Posterior vena cava (tissue), 2 donors: ENCODE measurements at places on chromosomes 3 and 15. TPM values are rescaled to one million over a fixed set of nuclear protein-coding genes. Genes with fewer than 3 reads are reported as not detected.

GRCh38 chr3:133475245-133476010, 75.6 kb downstream of the BFSP2 start:
- no peak for DNase-seq

DNA sequence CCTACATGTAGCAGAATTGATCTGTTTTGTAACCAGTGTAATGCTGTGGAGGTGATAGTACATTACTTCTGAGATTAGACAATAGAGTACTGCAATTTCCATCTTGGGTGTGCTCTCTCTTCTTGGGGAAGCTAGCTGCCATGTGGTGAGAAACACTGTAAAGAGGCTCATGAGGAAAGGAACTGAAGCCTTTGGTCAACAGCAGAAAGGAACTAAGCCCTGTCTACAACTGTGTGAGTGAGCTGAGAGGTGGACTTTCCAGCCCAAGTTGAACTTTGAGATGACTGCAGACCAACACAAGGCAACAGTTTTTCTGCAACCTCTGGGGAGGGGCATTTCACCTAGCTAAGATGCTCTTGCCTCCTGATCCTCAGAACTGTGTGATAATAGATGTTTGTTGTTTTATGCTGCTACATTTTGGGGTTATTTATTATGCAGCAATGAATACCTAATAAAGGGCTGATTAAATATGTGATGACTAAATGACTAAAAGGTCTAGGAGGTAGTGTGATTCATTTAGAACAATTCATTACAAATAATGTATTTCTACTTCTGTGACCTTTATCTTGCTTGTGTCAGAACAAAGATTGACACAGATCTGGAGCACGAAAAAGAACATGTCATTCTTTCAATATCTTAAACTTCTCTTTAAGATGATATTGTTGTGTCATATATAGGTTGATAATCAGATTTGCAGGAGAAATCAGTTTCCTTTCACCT, 121.6 kb upstream of the THRB start:
- DNase-seq: no peak

DNA sequence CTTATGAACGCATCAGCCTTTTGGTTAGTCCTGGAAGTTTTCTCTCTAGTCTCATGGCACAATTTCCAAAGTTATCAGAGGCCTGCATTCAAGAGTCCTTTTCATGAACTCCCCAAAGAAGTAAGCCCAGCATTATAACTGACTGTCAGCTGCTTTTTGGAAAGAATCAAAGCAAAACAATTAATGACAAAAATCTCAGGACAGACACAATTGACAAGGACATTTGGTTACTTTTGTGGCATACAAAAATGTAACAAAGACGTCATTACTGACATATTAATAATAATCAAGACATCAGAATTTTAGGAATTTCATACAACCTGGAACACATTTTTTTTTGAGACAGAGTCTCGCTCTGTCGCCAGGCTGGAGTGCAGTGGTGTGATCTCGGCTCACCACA, 21.2 kb downstream of the KATNBL1 start:
- DNase-seq: no peak

GRCh38 chr3:63818282-63819150, 583 bp upstream of the C3orf49 start:
- DNase-seq: no peak

DNA sequence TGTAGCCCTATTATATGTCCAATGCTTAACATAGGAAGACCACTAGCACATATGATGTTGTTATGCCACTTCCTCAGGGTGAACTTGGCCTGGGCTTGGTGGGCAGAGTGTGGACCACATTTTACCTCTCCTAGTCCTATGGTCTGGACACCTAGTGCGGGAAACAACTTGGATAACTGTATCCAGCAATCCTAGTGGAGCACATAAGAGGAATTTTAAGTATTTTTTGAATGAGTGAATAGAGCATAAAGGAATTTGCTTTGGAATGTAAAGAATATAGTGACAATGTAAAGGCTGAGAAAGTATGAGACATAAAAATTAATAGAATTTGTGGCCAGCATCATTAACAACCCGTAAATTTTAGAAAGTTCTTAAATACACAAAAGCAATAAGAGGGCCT, 528.9 kb downstream of the IGSF11 start:
- DNase-seq: no peak

- DNase-seq: no peak
Measured at GRCh38 chr3:87796843-87797185, 262.0 kb downstream of the CGGBP1 start.

DNA sequence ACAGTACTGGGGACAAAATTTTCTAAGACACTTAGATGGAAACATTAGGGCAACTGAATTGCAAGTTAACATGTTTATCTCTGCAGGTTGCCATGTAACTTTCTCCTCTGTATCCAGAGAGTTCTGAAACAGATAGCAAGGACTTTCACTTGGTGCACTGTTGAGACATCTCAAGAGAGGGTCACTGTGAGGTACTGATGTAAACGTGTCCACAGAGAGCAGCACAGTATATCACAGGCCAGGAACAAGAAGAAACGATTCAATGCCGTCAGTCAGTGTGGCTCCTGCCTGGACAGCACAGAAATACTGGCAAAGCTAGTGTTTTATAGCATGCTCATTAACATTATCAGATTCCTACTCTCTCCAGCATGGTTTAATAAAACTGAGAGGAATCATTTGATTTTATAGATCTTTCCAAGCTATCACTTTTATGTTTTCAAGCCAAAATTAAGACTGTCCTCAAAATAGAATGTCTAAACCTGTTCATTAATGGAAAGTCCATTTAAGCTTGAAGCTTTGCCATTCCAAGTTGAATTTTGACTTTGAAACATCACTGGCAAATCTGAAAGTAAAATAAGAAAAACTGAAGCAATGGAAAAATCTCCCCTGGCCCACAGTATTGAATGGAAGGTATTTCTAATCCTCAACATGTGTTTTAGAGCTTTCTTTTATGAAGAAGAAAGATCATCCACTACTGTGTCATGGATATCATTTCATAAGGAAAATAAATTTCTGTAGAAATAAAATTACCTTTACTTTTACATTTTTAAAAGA, 102.7 kb downstream of the IMPG2 start:
- DNase-seq: no peak

DNA sequence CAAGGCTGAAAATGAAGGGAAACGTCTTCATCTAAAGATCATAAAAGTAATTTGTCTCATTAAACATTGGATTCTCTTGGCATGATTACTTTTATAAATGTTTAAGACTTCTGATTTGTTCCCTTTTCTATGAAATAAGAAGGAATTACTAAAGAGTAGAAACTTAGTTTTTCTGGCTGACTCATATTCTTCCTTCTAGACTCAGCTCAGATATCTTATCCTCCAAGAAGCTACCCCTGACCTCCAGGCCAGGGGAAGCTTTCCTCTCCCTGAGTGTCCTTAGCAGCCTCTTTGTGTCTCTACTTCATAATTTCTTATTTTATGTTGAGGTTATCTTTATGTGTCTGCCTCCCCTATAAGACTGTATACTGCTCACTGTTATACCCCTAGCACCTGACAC, 291.9 kb upstream of the STT3B start:
- no peak for DNase-seq

- no peak for DNase-seq
Measured at GRCh38 chr15:95757171-95757570, 573.3 kb upstream of the NR2F2 start.

DNA sequence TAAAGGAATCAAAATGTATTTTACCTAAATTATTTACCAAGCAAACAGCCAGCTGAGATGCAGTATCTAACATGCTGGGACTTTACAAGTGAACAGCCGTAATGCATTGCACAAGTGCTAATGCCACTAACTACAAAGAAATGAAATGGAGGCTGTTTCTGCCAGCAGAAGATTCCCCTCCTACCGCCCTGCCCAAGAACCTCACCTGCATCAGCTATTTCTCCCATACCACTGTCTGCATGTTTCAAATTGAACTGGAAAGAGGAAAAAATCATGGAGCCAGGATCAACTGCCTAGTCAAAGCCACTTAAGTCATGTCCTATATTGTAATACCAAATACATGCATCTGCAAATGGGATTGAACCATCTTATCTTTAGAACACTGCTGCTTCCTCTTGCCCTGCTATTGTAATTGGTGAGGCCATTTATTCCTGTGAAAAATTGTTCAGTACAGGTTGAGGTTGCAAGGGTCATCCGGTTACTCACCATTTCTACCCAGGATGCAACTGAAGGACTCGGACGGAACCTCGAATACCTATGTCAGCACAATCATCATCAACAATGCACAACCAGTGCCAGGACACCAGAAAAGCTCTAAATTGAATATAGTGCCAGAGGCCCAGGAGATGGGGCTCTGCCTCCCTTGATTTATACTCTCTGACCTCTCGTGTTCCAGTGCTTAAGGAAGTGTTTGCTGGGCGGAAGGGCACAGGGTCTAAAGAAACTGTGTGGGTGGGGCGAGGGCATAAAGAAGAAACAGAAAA, 27.5 kb downstream of the ANXA2 start:
- DNase-seq: no peak

DNA sequence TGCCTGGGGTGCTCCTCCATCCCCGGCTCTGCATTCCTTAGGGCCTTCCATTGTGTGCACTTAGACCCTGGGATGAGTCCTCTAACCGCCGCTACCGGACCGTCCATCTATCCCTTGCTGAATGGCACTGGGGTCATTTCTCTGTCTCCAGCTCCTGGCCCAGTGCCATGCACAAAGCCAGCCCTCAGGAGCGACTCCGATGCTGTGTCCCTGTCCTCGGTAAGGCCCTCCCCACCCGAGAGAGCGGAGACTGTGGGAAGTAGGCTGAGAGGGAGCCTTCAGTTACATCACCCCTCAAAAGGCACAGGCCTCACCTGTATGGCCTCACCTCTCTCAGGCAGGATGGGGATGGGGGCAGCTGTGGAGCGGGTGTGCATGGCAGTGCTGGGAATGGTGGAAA, 33.8 kb downstream of the MUC4 start:
- no peak for DNase-seq

DNA sequence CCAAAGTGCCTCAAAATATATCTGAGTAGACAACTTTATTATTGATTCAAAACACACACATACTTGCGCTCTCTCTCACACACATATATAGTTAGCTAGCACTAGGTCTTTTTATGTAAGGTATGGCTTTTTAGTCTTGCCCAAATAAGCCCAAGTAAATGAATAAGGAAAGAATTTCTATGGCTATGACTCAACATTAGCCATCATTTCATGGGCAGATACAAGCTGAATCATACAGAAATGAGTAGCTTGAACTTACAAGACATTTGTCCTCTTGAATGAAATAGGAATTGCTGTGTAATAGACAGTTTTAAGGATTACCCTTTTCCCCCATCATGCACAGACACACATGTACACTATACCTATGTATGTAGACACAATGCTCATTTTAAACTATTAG, 4.9 kb downstream of the CADPS start:
- no peak for DNase-seq

- DNase-seq: no peak
Measured at GRCh38 chr3:179027326-179027900, 44.2 kb downstream of the ZMAT3 start.

DNA sequence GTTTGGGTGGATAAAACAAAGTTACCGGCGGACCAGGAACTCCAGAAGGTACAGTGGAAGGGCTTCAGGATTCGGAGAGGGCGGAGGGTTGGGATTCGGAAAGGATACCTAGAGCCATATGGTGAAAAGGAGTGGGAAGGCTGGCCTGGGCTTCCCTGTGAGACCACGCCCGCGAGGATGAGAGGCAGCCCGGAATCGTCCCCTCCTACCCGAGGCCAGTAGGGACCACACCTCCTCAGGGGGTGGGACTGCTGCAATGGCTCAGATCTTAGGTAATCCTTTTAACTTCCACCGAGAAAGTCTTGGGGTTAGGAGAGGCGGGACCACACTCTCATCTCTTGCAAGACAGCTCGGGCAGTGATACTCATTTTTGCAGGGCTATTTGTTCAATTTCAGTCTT, 511.3 kb downstream of the OCA2 start:
- no peak for DNase-seq

DNA sequence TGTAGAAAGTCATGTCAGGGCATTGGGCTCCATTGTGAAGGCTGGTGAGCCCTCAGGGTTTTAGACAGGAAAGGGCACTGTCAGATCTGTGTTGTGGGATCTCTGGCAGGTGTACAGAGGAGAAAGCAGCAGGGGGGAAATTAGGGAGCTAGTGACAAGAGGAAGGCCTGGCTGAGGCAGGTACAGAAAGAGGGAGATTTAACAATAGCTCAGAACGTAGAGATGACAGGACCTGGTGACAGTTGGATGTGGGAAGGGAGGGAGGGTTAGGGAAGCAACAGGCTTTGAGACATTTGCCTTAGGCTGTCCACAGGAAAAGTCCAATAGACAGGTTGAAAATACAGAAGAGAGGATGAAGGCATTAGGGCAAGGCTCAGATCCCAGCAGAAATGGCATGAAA, 288.1 kb downstream of the EPHB1 start:
- no peak for DNase-seq

- DNase-seq: peak; percentile 87
Measured at GRCh38 chr3:187739094-187739560, 6.1 kb downstream of the BCL6 start.

DNA sequence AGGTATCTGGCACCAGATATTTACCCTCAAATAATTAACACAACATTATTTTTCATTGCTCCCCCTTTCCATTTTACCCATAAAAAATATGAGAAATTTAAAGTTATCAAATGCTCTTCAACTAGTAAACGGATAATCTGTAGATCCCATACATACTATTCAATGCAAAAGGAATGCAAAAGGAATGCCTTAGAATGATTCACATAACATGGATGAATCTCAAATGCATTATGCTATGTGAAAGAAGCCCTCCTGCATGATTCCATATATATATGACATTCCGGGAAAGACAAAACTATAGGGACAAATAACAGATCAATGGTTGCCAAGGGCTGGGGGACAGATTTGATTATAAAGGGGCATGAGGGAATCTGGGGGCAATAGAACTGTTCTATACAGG, 195.7 kb downstream of the STT3B start:
- no peak for DNase-seq

The TOPBP1 gene
- total RNA-seq: 17.7 TPM

The VEPH1 gene
- total RNA-seq: 0.24 TPM

The PATL2 gene
- total RNA-seq: 2.2 TPM

The LMAN1L gene
- not detected for total RNA-seq

The LSG1 gene
- total RNA-seq: 20.7 TPM

The GABRG3 gene
- total RNA-seq: not detected

The BLOC1S6 gene
- 42.8 TPM for total RNA-seq

The SKOR1 gene
- total RNA-seq: 0.51 TPM

The PPCDC gene
- total RNA-seq: 9.2 TPM

The CCR1 gene
- total RNA-seq: 12.0 TPM

The CCR3 gene
- total RNA-seq: not detected
